ENCODE measurements at places on chromosomes 1 and 21.
A peak's percentile ranks its signal among the peaks of the same experiment; 100 is the strongest.

DNA sequence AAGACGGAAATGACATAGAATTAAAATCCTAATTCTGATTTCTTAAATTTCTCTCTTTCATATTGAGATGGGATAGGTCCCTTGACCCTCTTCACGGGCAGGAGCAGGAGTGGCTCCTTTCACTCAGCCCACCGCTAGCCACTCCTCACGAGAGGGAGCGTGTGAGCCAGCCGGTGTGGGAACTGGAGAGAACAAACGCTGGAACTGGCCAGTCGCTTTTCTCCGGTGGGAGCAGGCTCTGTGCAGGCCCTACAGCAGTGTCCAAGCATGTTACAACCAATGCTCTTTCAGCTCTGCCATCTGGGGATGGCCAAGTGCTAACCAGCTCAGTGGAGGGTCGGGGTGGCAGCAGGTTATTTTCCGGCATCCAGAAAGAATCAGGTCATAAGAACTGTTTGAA lies 815.5 kb upstream of the ADGRL4 start:
- no peak for DNase-seq

DNA sequence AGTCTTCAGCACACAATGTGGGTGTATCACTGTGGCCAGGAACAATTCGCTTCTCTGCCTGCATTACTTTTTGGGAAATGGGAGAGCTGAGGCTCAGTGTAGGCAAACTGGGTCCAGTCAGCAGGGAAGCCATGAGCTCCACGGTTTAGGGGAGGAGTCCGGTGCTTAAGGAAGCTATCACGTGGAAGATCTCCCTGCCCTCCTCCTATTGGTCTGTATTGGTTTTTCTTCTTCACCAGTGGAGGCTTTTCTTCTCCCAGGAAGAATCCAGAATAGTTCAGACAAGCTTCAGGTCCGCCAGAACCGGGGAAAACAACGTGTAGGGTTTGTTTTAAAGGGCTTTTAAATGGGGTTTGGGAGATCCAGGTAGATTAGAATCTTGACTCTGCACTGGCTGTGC lies 156.2 kb upstream of the CAMK1G start:
- DNase-seq: no peak

DNA sequence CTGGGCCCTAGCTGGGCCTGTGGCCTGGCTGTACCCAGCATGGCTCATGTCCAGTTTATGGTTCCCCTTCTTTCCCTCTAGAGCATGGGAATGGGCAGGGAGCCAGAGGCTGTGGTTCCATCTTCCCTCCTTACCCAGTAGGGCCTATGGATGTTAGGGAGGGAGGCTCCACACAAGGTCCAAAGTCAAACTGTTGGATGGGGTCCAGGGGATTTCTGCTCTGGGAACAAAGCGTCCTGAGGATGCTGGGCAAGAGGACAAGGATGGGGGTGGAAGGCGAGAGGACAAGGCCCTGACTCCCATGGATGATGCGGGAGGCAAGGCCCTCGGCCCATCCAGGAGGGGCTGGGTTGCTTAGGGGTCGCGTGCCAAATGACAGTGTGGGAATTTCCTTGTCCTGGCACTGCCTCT lies 17.3 kb downstream of the CSF1 start:
- DNase-seq: peak; percentile 70

- DNase-seq: no peak
Measured at GRCh38 chr1:30844631-30845030, 63.9 kb downstream of the SDC3 start.

DNA sequence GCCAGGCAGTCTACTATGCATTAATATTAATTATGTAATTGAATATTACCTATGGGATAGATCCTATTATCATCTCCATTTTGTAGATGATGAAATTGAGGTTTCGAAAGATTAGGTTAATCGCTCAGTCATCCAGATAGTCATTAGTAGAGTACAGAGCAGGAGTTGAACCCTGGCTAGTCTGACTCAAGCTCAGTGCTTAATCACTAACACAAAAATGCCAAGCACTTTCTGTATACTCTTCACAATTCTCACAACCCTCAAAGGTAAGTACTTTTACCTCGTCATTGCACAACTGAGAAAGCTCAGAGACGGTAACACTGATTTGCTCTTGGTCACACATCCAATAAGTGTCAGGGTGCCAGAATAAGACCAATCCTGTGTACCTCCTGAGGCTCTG lies 280.2 kb upstream of the PLXNA2 start:
- no peak for DNase-seq

GRCh38 chr1:30748098-30748698 lies 9.4 kb downstream of the LAPTM5 start:
- DNase-seq: no peak

DNA sequence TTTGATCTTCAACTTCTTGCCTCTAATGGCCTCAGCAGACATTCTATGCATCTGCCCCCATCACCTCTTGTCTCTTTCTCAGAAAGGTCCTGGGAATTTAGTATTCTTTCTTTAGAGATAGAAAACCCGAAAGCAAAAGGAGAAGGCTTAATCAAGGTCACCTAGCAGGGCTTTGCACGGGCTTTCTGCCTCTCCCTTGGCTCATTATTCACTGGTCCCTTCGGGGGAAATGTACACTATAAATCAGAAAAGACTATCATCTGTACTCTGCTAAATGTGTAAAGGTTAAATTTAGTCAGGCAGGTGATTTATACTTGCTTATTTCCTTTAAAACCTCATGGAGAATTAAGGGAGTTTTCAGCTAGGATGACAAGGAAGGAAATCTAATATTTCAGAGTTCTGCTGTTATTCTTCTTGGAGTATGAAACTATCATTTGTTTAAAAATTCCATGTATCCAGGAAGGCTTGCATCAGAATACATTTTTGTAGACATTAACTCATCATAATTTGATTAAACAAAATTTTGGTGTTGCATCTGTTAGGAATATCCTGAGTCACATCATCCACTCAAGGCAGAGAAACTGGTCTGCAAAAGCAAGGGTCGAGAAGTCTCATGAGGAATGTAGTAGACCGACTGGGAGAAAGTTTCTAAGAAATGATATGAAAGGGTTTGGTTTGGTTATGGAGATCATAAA lies 124.6 kb downstream of the GABPA start:
- peak; percentile 25 for DNase-seq

DNA sequence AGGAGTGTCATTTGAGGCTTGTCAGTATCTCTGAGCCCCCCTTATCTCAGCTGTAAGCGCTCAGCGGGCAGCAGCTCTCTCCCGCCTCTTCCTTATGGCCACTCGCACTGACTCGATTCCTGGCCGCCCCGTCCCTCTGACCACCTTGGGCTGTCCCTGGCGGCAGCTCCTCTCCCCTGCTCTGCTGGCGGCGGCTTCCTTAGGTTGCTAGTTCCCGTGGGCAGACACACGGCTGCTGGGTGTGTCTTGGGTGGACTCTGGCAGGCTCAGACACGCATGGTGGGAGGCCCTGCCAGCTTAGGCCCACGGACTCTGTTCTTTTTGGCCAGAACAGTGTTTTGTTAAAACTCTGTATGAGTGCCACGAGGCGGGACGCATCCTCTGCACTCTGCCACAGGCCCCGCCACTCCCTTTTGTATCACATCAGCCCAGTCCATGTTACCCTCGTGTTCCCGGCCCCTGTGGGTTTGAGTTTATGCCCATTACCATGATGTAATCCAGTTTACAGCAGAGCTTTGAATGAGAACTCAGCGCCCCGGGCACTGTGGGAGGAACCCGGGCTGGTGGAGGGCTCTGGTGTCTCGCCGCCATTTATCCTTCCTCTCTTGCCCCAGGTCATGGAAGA lies 45.9 kb downstream of the COQ8A start:
- DNase-seq: no peak

DNA sequence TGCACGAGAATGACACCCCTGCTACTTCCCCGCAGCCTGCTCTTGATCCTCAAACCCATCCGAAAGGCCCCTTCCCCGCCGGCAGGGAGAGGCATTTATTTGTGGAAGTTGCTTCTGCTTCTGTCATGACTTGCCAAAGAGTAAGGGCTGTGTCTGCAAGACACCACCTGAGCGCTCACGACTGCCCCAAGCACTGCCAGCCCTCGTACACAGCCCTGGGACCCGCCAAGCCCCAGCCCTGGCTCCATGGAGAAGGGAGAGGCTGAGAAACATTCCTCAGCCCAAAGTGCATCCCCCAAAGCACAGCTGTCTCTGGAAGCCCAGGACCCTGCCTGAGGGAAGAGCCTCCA lies 6.3 kb upstream of the TPRG1L start:
- no peak for DNase-seq

GRCh38 chr1:63557365-63557987 lies 34.2 kb downstream of the EFCAB7 start:
- peak; percentile 42 for DNase-seq

- no peak for DNase-seq
Measured at GRCh38 chr1:58978096-58978495, 194.2 kb upstream of the JUN start.

DNA sequence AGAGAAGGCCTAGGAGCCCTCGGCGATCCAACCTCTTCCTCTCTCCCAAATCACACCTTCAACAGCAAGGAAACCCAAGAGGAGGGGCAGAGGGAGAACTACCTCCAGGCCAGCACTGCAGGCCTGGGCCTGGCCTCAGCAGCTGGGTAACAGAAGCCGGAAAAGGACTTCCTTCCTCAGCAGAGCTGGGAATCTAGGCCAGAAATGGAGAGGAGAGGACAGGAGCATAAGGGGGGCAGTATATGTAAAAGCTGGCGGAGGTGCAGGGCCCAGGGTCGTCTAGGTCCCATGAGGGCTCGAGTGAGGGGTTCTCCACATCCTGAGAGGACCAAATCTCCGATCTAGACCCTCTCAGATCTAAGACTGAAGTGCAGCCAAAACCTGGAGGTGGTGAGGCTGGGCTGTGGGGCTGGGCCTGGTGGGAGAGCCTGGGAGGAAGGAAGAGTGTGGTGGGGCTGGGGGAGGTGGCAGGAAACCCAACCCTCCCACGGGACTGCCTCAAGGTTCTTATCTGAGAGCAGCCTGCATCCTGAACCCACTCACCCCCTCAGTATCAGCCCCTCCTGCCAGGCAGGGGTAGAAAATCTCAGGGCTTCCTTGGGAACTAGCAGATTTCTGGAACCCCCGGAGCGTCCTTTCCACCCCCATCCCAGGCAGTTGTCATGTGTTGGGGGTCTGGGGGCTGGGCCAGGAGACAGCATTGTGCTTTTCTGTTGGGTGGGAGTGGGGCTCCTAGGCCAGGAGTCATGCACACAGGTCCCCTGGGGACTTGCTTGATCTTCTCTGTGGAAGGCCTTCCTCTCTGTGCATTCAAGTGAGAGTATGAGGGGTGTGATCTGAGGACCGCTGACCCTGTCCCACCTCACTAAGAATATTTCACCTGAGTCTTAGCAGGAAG lies 33.0 kb downstream of the PIK3C2B start:
- no peak for DNase-seq

DNA sequence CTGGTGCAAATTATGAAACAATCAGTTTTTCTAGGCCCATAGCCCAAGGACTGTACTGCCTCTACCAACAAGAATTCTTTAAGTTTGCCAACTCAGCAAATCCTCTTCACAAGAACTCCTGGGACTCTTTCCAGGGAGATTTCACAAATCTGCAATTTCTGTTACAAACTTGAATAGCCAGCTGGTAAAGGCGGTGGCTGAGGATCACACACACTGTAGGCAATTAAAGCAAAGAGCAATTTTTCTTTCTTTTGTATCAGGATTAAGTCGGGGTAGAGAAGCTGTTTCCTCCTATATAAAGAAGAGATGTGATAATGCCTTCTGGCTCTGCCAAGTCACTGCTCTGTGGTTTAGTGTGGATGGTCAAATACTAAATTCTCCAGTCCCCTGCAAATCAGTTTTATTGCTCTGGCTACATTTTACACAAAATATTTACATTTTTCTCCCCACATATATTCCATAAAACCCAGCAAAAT lies 1.7 kb downstream of the ALDH9A1 start:
- DNase-seq: peak; percentile 79

DNA sequence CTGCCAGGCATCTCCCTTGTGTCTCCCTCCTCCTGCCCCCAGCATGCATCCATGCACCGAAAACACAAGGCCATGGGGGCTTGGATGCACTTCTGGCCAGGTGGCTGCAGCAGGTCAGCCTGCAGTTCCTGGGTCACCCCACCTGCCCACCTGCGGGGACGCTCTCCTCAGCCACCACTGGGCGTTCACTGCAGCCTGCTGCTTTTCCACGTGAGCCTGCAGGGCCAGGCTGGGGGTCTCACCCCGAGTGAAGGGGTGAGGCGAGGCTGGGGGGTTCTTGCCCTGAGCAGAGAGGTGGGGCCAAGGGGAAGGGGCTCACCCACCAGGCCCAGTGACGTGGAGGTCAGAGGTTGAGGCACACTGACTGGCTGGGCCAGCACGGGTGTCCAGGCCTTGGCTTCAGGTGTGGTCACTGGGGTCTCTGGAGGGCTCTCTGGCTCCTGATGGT lies 64.6 kb downstream of the WNT9A start:
- no peak for DNase-seq

- DNase-seq: no peak
Measured at GRCh38 chr21:41846033-41846317, 33.2 kb downstream of the PRDM15 start.
